Vagina (tissue), 2 donors: ENCODE measurements at places on chromosomes 11 and 22.
A peak's percentile ranks its signal among the peaks of the same experiment; 100 is the strongest.

DNA sequence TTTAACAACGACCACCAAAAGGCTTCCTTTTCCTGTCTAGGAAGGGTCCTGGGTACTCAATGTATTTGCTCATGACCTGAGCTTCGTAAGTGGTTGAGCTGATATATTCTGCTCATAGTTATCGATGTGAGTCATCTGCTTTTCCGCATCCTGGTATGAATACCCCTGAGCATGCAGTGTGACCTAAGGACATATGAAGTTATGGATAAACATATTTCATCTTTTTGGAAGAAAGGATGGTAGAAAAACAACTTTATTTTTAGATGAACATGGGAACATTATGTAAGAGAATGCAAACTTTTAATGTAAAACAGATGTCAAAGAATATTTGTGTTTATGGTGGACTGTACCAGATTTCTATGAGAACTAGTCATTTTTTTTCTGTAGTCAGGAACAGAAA is 28.4 kb downstream of the TRPC6 start:
- no peak for DNase-seq

- DNase-seq: no peak
Measured at GRCh38 chr11:116071241-116071640, 567.0 kb upstream of the CADM1 start.

GRCh38 chr11:40241524-40242051 is 1217.9 kb downstream of the LRRC4C start:
- DNase-seq: peak; percentile 88

GRCh38 chr22:19576460-19577421 is 52.5 kb upstream of the CLDN5 start:
- no peak for DNase-seq

- no peak for DNase-seq
Measured at GRCh38 chr11:63879598-63880402, 37.2 kb downstream of the RCOR2 start.

GRCh38 chr11:133968300-133968699 is 11.5 kb upstream of the IGSF9B start:
- DNase-seq: no peak

DNA sequence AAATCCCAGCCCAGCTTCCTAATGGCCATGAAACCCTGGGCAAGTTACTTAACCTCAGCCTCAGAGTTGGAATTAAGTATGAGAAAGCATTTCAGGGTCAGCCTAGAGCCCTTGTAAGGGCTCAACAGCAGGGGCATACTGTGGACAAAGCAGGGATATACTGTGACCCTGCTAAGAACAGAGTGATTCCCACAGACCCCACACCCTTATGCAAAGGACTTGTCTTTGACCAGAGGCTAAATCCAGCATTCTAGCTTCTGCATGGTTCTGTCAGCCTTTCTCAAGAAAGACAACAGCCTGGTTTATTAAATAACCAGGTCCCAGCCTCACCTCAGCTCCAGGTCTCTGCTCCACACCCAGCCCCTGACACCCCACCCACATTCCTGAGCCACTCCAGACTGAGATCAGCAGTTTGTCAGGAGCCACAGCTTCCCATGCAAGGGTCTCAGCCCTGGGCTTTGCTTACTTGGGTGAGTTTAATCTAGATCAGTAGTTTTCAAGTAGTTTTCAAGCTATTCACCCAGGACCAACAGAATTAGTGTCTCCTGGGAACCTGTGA is 69.2 kb downstream of the GALNT18 start:
- DNase-seq: no peak

DNA sequence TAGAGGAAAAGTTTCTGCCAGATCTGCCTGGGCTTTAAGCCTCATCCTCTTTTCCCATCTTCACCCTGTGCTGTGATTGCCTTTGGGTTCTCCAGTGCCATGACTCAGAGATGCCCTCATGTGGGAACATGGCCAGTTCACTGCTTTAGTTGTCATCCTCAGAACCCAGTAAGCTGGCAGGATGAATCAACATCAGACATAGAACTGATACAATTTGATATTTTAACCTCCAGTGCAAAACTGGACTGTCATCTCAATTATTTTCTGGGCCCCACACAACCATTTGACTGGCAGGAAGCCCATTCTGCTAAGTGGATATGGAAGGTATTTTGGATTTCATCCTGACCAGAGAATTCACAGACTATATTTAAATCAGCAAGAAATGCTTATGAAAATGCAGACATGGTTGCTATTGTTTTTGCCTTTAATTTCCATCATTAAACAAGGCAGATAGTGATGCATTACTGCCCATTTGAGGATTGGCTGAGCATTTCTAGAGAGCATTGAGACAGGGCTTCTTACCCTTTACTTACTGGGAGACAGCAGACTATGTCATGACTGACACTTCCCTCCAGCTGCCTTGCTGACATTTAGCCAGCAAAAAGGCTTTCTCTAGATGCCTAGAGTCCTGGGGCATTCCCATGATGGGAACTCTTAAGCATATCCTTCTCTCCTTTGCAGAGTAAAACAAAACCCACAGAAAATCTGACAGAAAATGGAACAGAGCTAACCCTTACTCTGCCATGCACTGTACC is 327.1 kb upstream of the MTNR1B start:
- no peak for DNase-seq

DNA sequence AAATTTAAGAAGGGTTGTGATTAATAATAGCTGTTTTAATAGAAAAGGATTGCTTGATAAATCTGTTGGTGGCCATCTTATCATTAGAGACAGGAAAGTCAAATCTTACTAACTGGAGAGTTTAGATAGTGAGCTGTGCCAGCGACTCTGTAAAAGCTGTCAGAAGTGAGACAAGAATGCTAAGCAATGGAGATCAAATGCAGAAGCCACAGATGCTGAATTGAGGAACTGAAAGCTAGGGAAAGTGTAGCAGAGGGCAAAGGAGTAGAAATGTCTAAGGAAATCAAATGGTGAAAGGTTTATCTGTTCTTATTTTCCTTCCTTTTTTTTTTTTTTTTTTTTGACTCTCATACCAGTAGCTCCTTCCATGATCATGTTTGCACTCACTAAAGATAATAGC is 13.7 kb downstream of the MS4A13 start:
- DNase-seq: no peak
